Dorsolateral prefrontal cortex (tissue), 122 donors: ENCODE measurements at places on chromosomes 6 and 20.

- no peak for DNase-seq
These were observed 77.7 kb downstream of the ANKRD60 start for GRCh38 chr20:58150772-58151171.

- DNase-seq = no peak
These were observed 266.5 kb upstream of the QKI start for GRCh38 chr6:163147994-163148393.

- DNase-seq = no peak
These were observed 19.4 kb downstream of the SYNDIG1 start for GRCh38 chr20:24488800-24489175.

- DNase-seq = no peak
These were observed 6.1 kb downstream of the DDX39B start for GRCh38 chr6:31535538-31536324.

DNA sequence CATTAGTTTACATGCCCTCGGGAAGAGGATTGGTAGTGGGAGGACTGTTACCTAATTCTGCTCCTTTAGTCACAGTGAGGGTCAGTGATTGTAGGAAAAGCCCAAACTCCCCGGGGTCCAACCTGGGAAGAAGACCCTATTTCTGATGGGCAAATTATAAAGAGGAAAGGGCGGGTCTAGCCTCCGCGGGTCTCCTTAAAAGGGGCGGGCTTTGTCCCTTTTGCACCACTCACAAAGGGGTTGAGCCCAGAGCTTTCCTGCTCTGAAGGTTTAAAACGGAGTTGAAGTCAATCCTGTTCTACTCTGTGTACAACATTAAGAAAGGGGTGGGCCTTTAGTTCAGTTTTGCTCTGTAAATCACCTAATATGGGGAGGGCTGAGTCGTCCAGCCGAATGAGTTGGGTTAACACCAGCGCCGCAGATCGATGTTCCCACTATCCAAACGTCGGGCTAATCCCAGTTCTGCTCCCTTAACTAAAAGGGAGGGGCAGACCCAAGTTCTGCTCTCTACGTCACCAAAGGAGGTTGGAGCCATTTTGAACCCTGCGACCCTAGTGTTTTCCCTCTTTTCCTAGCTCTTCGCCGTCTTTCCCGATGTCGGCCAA, 920 bp upstream of the RNF5 start:
- DNase-seq = peak; percentile 28

- DNase-seq = no peak
These were observed 26.4 kb downstream of the ANKRD60 start for GRCh38 chr20:58202044-58202443.

DNA sequence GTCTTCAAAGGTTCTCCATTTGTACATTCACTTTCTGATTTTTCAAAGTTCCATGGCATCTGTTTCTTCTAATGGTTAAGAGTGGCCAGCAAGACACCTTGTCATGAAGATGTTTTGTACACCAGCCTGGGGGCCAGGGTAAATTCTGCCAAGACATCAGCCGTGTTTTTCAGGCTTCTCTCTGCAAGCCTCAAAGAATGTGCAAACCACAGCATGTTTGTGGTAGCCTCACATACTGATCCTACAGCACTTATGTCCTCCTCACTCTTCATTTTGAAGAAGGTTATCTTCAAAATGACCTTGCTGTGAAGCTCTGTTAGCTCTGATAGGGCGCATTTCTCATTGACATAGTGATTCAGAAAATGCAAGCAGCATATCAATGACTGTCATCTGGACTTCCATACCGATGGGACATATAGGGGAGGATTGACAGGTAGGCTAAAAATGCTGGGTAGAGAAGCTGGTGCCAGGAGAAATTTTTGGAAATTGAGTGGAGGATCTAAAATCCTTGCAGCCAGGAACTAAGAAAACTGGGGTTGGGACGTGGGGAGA, 59.3 kb upstream of the SPTLC3 start:
- DNase-seq = no peak

- DNase-seq = no peak
These were observed 2.4 kb downstream of the HEBP2 start for GRCh38 chr6:138406443-138406842.

DNA sequence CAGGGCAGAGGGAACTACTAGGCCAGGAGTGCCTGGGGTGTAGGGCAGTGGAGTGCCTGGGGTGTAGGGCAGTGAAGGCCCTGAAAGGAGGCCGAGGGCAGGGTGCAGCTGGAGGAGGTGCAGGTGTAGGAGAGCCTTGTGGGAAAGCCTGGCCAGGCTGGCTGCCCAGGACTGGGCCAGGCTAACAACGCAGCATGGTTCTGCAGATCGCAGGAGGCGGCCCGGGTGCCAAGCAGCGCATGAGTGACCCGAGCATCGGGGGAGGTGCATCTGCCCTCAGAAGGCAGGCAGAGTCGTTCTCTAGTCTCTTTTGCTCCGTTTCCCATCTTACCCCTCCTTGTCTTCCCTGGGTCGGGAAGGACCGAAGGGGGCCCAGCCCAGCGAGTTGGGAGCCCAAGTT, 151.5 kb upstream of the PHACTR3 start:
- DNase-seq = no peak

GRCh38 chr6:128131566-128131965, 230.7 kb upstream of the THEMIS start:
- DNase-seq = no peak

DNA sequence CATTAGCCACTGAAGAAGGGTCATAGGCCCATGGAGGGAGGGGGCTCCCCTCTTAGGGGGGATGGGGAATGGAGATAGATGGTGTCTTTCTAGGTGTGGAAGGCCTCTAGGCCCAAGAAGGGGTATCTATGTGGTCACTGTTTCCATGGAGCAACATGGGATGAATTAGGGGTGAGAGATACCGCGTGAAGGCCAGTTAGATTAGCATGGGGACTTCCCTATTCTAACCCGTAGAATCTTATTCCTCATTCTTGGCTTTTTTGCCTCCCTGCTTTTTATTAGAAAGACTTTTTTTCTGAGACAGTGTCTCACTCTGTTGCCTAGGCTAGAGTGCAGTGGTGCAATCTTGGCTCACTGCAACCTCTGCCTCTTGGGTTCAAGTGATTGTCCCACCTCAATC, 3.2 kb downstream of the RAB44 start:
- DNase-seq = no peak

DNA sequence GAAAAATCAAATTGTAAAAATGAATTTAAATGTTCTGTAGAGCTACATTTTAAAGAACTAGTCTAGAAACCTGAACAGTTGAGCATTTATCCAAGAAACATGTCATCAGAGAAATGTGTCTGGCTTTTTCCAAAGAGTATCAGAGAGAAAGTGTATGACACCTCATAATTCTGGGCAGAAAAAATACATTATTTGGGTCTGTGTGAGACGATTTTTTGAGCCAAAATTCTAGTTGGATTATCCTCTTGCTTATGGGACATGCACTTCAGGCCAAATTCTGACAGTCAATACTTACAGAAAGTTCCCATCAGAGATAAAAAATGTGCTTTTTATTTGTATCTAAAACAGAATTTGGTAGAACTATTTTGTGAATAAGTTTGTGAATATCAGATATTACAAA, 1242.7 kb downstream of the EPHA7 start:
- DNase-seq = no peak

- DNase-seq = no peak
These were observed 50.6 kb upstream of the IFNGR1 start for GRCh38 chr6:137269803-137270202.

- DNase-seq = no peak
These were observed 47.6 kb upstream of the SIM1 start for GRCh38 chr6:100512203-100512862.

- DNase-seq = no peak
These were observed at the start of gene TLDC2 for GRCh38 chr20:36875702-36876472. TSS of gene TLDC2 (plus strand) at chr20:36876138. CDS start at chr20:36876175, 37 bp downstream.

GRCh38 chr20:4342609-4343008, 327.3 kb upstream of the RNF24 start:
- DNase-seq = no peak

- DNase-seq = no peak
These were observed 247.0 kb upstream of the KCNQ5 start for GRCh38 chr6:72374857-72375256.

DNA sequence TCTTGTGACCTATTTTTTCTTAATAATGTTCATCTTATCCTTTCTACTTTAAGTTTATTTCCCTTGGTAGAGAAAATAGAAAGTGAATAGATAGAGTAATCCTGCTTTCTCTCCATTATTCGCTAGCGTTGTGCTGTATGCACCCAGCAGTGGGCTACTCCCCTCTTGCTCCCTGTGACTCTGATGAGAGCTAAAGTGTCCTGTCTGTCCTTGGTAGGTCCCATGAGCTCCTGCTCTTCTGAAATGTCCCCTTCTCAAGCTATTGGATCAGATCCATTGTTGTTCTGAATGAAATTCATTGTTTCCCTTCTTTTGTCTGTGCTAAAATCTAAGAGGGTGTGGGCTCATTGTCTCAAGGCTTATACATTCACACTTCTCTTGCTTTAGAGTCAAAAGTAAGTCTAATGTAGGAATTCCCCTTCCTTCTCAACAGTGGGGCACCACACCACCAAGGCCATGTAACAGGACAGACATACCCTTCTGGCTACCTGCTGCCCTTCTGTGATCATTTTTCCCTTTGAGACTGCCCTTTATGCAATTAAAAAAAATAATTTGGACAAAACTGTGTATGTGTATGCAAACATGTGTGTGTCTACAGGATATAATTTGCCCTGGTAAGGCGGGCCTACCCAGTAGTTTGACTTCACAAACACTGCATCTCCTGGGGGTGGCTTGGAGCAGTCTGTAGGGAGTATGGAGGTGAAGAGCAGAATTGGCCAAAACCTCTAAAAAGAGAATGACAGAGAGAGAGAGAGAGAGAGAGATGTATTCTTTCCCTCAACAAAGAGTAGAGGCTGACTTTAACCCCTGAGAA, 167.0 kb upstream of the MYLIP start:
- DNase-seq = no peak
